Kasumi-1 (cell line): ENCODE measurements at places on chromosomes 5 and 9.
A peak's percentile ranks its signal among the peaks of the same experiment; 100 is the strongest.

GRCh38 chr5:69528035-69528434, 32.0 kb upstream of the GTF2H2C start:
- DNase-seq, result no peak

DNA sequence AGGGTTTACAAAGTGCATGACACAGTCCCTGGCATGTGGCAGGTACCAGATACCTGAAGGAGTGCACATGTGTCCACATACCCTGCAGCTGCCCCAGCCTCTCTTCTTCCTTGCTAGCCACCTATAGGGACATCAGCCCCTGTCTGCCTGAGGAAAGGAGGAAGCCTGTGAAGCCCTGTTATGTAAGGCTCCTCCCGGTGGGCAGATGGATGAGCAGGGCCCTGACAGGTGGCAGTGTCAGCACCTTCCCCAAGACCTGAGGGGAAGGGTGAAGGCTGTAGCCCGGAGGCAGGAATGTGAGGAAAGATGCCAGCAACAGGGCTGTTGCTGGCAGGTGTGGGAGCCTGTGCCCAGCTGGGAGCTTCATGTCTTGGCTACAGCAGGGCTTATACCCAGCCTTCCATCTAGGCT, 21.7 kb downstream of the TCF7 start:
- no peak for DNase-seq

- no peak for DNase-seq
Measured at GRCh38 chr9:26058111-26058895, 380.1 kb upstream of the TUSC1 start.

GRCh38 chr9:123322273-123323195, 33.5 kb upstream of the CRB2 start:
- peak; percentile 70 for DNase-seq

GRCh38 chr9:89278997-89279739, 31.8 kb upstream of the CKS2 start:
- peak; percentile 79 for DNase-seq

DNA sequence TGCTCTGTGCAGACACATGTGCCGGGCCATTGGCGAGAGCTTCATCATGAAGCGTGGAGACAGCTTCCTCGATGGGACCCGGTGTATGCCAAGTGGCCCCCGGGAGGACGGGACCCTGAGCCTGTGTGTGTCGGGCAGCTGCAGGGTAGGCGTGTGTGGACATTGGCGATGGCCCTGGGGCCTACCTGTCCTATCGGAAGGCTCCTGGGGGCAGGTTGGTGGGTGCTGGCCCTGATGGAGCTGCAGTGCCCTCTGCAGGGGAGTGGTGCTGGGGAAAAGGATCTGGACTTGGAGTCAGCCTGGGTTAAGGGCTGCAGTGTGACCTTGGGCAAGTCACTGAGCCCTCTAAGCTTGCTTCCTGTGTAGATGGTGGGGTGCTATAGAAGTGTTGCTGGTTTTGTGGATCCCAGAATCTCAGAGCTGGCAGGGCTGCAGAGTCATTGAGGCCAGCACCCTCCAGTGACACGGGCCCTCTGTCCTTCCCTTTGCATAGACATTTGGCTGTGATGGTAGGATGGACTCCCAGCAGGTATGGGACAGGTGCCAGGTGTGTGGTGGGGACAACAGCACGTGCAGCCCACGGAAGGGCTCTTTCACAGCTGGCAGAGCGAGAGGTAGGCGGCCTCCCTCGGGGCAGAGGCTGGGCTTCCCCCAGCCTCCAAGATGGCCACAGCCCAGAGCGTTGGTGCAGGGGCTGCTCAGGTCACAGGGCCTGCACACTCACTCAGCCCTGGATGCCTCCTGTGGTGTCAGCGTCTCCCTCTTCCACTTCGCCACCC, 15.8 kb downstream of the ADAMTS13 start:
- DNase-seq, result no peak

GRCh38 chr5:119366540-119366881, 10.7 kb downstream of the TNFAIP8 start:
- DNase-seq, result no peak

DNA sequence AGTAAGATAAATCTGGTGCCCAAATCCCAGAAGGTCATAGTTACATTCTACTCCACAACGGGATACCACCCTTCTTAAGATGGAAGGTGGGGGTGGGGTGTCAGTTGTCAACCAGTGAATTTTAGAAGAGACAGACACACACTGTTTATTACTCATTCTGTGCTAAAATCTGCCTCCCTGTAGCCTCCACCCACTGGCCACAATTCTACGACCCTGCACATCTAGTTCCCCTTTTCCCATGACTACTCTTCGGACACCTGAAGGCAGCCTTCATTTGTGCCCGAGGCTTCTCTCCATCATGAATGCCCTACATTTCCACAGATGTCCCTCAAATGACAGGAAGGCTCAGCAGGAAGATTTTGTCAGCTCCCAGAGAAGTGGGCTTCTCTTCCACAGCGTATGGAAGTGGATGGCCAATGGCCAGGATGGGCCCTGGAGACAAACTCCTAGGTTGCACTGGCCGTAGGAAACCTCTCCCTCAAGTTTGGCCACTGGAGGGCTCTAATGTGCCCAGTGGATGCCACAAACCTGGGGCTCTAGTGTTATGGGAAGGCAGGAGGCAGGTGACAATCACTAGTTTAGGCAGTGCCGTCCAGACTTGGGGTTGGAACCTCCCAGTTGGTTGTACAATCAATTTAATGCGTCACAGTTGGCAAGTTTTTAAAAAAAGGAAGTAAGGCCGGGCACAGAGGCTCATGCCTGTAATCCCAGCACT, 46.6 kb downstream of the PTPN3 start:
- DNase-seq, result no peak

- DNase-seq, result no peak
Measured at GRCh38 chr5:118017536-118017935, 970.8 kb downstream of the DTWD2 start.
